Stimulated activated CD4-positive, alpha-beta T cell treated with anti-CD3 and anti-CD28 coated beads, Interleukin-12 subunit alpha, Interleukin-12 subunit beta, amount 100 ng/mL, for 4 hours (primary cell): ENCODE measurements at places on chromosomes 2 and 18.

DNA sequence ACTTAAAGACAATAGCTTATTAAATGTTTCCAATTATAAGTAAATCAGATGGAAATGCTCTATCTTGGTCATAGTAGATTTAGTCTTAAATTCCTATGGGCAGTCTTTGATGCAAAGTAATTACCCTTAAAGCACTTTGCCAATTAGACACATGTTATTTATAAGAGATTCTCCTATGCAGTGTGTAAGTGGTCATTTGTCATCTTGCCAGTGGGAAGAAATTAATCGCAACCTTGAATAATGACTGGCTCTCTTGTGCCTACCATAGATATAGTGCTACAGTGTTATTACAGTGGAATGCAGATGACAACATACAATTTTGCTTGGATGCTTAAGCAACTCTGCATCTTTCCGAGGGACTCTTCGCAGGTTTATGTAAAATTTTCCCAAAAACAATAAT lies 311.0 kb upstream of the THUMPD2 start:
- no peak for DNase-seq

GRCh38 chr2:70717431-70718038 lies 50.5 kb downstream of the ADD2 start:
- no peak for DNase-seq

DNA sequence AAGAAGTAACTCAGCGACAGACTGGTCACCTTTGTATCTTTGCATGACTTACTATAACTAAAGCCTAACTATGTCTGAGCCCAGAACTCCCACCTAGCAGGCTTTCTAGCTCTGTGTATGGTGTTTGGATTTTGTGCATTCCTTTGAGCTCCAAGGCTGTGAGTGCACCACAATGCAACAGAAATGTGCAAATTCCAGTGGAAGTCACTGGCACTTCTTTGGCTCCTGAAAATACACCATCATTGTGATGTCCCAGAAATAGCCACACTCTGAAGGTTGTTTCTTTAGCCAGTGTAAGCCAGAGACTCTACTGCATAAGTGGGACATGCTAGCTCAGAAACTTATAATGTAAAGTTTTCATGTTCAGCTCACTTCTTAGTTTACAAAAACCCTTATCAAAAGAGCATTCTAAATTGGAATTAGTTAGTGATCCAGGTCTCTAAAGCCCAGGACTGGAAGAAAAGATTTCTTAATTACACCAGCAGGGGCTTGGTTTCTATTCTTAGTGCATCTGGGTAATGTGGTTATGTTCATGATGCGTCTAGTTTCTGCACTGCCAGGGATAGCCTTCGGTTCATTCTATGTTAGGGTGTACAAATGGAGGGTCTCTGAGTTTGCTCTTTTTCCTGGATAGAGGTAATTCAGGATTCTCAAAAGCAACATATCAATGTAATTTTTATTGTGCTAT lies 1239.5 kb upstream of the ZEB2 start:
- no peak for DNase-seq

DNA sequence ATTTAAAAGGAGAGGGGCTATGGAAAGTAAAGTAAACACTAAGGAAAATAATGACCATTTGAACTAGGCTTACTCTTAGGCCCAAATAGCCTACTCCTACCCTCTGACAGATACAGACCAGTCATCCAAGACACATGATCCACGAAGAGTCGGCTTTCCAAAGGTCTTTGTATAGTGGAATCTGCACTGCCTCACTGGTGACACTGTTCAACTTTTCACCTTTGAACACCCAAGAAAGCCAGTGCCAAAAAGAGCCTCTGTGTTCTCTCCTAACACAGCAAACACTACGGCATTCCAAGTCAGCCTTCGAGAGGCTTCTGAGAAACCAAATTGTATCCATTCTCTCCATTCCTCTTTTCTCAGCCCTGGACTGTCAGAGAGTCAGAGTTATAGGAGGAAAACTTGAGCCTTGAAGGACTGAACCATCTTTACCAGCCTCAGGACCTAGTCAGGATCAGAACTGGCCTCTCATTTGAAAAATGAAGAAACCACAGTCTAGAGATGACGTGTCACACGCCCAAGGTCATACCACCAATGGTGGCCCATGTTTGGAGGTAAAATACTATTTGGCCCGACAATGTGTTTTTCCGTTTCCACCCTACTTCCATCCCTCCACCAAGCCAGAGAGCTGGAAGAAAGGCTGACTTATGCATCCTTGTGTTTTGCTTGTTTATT lies 267.4 kb upstream of the ACVR2A start:
- no peak for DNase-seq

- DNase-seq: no peak
Measured at GRCh38 chr2:35819033-35819432, 536.5 kb upstream of the CRIM1 start.

GRCh38 chr2:197042739-197043196 lies 116.3 kb upstream of the PGAP1 start:
- DNase-seq: no peak

DNA sequence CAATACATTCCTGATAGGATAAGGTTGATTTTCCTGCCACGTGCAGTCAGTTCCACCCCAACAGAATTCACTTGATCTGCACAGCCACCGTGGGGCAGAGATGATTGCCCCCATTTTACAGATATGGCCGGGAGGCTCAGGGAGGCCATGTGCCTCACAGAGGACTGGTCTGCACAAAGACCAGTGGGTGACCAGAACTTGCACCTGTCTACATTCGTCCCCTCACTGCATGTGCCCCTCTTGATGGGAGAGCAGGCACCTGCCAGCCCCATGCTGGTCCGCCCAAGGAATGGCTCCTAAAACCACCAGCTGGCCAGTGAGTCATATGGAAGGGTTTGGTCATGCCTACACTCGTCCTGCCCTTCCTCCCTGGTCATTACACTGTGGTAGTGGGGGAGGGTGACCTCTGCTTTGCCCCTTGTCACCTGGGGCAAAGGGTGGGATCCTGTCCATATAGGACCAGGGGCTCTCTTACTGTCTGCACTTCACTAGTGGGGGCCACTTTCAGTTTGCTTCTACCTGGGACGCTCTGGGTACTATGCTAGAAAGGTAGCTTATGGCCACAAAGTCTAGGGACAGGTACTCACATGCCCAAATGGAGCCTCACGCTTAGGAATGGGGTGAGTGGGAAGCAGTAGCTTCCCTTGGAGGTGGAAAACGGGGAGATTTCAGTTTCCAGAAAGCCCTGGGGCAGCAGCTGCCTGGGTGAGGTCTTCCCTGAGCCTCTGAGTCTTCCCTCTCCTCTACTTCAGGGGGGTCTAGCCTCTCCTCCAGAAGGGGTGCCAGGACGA lies 14.7 kb downstream of the RRM2 start:
- no peak for DNase-seq

DNA sequence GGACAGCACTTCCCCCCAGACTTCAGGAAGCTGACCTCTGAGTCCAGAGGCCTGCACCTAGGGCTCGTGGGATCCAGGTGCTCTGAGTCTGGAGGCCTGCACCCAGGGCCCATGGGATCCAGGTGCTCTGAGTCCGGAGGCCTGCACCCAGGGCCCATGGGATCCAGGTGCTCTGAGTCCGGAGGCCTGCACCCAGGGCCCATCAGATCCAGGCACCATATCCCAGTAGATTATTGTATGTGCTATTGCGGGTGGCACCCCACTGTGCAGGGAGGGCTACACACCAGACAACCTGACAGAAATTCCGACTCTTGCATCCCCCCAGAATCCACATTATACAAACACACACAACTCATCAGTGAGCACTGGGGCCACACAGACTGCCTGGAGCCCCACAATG lies 515.2 kb downstream of the EIPR1 start:
- DNase-seq: no peak

DNA sequence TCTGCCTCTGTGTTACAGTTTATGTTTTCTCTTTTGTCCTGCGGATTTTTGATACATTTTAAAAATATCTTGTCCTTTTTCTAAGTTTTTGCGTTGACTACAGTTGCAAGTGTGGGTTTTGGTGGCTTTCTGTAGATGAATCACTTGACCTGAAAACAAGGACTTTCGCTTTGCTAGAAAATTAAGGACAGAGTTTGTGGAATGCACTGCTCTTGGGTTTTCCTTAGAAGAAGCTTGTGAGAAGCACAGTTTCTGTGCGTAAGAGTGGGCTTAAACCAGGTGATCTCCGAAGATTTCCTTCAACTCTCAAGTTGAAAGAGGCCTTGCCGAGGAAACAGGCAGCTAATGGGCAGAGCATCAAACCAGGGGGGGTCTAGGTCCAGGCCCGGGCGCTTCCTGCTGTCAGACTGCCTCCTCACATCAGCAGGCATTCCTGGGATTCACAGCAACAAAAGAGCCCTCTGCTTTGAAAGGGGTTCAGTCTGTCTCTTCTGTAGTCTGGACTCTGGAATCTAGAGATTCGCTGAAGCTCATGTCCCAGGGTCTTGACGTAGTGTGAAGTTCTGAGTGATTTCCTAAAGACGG lies 17.3 kb downstream of the NCK2 start:
- DNase-seq: no peak

DNA sequence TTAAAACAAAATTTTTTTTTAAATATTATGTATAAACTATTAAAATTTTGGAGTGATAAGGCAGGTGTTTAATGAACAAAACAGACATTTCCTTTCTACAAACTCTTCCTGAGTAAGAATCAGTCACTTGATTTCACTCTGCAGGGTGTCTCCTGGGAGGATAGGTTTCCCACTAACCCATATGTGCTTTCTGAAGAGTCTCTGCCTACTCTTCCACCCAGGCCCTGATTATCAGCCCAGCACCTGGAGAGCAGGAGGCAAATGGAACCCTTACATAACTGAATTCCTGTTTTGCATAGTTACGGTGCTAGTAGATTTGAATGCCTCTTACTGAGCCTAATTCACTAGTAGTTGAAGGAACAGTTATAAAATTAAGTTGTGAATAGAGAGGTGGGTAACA lies 1718.6 kb downstream of the SUCLG1 start:
- DNase-seq: no peak

- no peak for DNase-seq
Measured at GRCh38 chr2:3040066-3040428, 337.6 kb downstream of the EIPR1 start.

- no peak for DNase-seq
Measured at GRCh38 chr2:225768741-225769140, 369.2 kb downstream of the NYAP2 start.
